ENCODE measurements at places on chromosomes 2 and 18.

- DNase-seq = no peak
These were observed 313.8 kb downstream of the RIT2 start for GRCh38 chr18:42801706-42802105.

DNA sequence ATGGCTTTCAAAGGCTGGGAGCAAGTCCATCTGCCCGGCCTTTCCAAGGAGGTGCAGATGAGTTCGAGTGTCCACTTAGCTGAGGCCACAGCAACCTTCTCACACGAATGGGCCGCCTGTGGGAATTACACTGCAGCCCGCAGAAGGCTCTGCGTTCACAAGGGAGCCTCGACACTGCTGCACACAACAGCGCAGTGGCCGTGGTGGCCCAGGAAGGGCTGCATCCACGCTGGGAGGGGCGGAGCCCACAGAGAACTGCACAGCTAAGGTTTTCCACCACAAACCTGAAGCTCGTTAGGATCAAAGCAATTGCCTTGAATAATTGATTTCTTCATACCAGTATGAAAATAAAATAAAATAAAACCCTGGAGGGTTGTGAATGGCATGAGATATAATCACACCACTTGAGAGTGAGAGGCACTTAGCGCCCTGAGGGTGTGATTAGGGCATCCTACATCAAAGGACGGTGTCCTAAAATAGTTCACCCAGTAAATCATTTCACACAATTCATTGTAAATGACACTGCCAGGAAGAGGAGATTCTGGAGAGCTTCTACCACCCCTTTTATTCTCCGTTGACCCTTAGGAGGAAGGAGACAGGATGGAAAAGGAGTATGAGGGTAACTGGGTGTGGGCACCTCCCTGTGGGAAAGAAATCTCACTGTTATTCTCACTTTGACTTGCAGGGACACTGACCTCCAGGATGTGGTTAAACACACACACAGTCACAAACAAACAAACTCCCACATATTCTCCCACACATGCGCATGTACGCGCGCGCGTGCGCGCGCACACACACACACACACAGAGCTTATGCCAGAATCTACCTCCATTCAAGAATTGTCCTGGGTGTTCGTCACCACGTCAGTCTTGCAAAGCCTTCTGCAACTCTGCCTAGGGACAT, 256.6 kb upstream of the ID2 start:
- DNase-seq = peak; percentile 43

DNA sequence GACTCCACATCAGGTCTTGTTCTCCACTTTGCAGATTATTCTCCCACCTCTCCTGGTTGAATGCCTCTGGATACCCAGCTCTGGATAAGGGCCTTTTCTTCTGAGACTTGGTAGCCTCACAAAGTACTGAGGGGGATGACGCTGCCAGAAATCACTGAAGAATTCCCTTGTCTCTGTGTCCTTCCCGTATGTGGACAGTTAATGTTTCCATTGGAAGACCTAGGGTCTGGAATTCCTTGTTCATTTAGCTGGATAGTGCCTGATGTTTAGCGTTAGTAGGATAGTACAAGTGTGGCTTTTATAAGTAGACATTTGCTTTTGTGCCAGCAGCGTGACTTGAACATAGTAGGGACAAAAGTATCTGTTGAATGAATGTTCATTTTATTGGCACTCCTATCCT, 76.9 kb downstream of the CLHC1 start:
- no peak for DNase-seq

GRCh38 chr2:19238440-19239060, 119.9 kb downstream of the OSR1 start:
- no peak for DNase-seq

- no peak for DNase-seq
These were observed 16.8 kb upstream of the KCNK3 start for GRCh38 chr2:26675651-26676255.

- DNase-seq = no peak
These were observed 106.5 kb downstream of the ZNF532 start for GRCh38 chr18:58970943-58971790.

GRCh38 chr2:176960061-176960460, 252.5 kb upstream of the HNRNPA3 start:
- no peak for DNase-seq

DNA sequence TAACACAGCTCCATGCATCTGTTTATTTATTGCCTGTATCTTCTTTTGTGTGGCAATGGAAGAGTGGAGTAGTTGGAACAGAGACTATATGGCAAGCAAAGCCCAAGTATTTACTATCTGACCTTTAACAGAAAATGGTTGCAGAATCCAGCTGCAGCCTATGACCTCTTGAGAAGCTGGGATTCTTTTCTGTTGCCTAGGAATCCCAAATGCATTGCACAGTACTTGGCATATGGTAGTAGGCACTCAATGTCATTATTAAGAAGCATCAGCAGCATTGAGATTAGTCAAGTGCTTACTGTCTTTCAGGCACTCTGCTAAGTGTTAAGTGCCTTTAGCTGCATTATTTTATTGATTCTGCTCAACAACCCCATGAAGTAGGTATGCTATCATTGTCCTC, 331.6 kb downstream of the CCDC85A start:
- no peak for DNase-seq

DNA sequence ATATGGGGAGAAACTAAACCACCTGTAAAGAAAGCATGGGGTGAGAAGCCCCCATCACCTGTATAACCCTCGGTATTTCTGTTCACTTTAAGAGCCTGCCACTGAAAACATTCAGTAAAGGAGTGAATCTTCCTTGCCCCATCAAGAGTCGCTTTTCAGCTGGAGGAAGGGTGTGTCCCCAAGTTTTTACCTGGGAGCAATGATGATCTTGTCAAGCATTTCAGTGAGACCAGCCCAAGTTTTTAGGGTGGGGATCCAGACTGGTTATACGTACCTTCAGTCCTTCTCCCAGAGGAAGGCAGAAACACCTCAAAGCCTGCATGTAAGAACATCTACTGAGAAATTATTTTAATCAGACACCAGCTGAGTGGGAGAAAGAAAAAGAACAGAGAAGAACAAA, at the start of gene DSG1:
DSG1 (plus strand) TSS at position 301 of the 400 bp plus-strand sequence. CDS start 141 bp downstream, outside the sequence.
- no peak for DNase-seq

GRCh38 chr18:49857708-49858107, 44.4 kb upstream of the ACAA2 start:
- DNase-seq = no peak

GRCh38 chr2:134783912-134784311, 54.5 kb upstream of the ACMSD start:
- DNase-seq = no peak

DNA sequence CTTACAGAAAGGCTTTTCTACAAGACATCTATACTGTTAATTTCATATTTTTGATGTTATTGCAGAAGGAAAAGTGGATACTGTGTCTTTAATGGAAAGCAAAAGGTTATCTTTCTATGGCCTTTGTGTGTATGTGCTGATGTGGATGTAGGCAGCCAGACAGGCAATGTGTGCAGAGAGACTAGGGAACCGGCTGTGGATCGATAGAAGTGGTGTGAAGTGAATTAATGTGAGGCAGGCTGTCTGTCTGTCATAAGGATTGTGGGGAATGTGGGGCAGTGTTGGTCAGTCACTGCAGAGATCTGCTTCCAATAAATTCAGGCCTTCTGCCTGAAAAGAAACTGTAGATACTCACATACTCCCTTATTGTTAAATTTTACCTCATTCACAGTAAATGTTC, 156.7 kb downstream of the WDR7 start:
- no peak for DNase-seq

DNA sequence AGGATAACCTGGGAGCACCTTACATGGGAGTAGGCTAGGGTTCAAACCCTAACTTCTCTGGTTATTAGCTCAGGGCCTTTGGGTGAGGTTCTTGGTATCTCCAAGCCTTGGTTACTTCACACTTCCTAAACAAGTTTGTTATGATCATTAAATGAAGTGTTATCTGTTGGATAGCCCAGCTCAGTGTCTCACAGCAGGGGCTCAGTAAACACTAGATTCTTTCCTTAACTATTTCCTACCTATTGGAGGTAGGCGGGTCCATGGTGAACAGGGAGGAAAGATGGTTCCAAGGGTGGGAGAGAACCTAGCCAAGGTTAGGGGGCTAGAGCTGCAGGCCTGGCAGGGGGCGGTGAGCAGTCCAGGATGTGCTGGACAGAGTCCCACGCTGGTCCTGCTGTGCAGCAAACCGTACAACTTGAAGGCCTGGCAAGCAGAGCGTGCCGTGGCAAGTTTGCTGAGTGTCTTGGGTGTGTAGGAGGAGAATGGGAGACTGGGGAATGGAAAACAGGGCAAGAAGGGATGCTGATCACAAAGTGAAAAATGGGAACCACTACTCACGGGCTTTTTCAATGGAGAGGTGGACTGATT, 259.1 kb downstream of the PRKCE start:
- no peak for DNase-seq

DNA sequence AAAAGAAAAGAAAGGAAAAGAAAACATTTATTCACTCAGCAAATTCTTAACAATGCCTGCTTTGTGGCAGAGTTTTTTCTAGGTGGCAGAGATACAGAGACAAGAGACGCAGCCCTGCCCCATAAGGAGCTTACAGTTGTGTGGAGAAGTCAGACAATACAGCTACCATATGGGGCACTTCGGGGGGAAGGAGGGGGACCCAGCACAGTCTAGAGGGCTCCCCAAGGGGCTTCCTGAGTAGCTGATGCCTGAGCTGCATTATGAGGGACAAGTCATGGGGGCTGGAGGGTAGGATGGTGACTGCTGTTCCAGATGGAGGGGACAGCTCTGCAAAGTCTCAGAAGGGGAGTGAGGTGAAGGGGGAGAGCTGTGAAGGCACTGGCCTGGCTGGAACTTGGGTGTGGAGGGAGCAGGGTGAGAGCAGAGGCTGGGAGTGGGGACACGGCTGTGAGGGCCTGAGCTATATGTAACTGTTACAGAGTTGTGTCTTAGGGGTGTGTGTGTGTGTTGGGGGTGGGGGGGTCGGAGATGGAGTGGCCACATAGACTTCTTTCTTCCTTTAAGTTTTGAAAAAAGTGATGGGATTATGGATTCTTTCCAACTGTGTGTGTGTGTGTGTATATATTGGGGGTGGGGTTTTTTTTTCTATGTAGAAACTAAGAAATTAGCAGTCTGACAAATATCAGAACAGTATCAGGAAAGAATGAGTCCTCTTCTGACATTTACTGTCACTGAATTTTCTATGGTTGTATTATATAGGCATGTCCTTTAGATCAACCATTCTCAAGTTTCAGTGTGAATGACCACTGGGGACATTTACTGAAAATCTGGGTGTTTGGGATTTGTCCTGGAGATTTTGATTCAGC, 66.0 kb upstream of the HAAO start:
- DNase-seq = no peak

DNA sequence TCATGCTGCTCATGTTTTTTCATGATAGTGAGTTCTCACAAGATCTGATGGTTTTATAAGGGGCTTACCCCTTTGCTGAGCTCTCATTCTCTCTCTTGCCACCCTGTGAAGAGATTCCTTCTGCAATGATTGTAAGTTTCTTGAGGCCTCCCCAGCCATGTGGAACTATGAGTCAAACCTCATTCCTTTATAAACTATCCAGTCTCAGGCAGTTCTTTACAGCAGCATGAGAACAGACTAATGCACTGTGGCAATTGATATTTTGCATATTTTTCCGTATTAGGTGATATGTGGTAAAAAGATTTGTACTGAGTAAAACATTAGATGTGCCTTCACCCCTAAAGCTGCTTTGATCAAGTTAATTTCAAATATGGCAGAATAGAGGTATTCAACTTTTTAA, 48.8 kb downstream of the RAB27B start:
- DNase-seq = no peak

DNA sequence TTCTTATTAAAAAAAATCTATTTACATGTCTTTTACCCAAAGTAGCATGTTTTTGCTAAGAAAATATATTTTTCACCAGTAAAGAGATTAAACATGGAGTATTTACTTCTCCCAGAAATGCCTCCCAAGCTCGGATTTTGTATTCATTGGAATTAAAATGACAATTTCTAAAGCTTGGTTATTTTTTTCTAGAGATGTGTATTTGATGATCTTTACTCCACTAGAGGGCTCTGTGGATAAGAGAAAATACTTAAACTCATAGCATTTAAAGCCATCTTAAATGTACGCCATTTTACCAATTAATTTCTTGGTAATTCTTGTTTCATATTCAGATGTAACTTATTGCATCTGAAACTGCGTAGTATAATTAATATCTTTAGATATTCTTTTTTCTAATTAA, 461.4 kb downstream of the GALR1 start:
- DNase-seq = no peak

GRCh38 chr2:54350426-54350825, 94.4 kb upstream of the TSPYL6 start:
- no peak for DNase-seq

- no peak for DNase-seq
These were observed 954.6 kb downstream of the TSN start for GRCh38 chr2:122710049-122710448.

- no peak for DNase-seq
These were observed 66.0 kb upstream of the ACKR3 start for GRCh38 chr2:236503583-236503982.

DNA sequence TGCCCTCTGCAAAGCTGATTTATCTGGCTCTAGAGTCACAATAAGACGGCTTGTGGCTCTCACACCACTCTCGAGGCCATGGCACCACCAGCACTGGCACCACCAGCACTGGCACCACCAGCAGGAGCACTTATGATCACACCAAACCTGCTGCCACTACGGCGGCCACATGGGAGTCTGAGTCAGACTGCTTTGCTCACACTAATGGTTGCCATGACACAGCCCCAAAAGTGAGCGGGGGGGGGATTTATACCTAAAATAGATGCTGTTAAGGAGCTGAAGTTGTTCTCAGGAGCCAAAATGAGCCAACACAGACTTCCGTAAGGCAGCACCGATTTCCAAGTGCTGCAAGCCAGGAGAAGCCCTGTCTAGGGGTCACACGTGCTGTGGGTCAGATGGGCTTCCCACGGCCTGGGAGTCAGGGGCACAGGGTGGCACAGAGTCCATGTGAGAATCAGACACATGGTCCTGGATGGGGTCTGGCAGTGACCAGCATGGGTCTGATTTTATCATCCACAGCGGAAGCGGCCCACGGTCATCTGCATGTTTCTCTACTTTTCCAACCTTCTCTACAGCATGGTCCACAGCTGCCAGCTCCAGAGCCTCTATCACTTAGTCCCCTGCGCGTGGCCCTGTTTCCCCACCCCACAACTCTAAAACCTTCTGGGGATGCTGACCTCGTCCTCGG, 16.7 kb downstream of the DNMT3A start:
- no peak for DNase-seq

GRCh38 chr2:39150102-39150562, 29.3 kb upstream of the SOS1 start:
- no peak for DNase-seq

DNA sequence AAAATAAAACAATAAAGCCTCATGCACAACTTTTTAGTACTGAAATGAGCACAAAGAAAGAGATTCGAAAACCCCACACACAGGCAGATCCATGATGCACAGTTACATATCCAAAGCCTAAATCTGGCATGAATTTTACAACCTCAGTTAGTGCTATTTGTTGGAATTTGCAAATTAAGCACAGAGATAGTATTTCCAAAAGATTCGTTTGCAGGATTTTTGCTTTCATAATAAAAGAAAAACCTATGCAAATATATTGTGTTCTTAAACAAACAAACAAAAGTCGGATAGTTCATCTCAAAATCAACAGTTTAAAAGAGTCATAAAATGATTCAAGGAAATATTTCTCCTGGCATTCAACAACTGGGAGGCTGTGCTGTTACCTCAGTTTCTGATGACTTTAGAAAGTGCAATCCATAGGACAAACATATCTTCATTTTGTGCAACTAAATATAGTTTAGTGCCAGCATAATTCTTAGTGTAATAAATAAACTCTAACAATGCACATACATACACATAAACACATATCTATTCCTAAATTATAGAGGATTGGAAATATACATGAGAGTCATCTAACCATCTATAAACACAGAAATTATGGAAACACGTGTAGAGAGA, 10.8 kb downstream of the PAX3 start:
- no peak for DNase-seq
